GM10248 (cell line): ENCODE measurements at places on chromosomes 13 and 19.
A peak's percentile ranks its signal among the peaks of the same experiment; 100 is the strongest.

DNA sequence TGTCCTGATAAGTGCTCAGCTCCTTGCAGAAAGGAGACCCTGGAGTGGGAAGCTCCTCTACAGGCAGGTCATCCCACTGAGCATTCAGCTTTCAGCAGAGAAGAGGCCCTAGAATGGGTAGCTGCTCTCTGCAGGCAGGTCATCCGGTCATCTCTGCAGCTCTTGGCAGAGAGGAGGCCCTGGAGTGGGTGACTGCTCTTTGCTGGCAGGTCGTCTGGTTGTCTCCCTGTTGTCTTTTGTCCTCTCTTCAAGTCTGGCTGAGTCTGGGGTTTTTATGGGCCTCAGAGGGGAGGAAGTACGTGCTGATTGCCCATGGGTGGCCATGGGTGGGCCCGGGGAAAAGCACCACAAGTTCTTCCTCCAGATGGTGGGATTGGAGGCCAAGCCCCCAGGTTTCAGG is 250.3 kb upstream of the EDNRB start:
- DNase-seq: no peak

GRCh38 chr13:112802802-112803195 is 113.0 kb downstream of the ATP11A start:
- no peak for DNase-seq

- DNase-seq: no peak
Observed at GRCh38 chr13:108656742-108657141, 27.3 kb downstream of the MYO16 start.

- no peak for DNase-seq
Observed at GRCh38 chr13:112752711-112753541, 63.1 kb downstream of the ATP11A start.

GRCh38 chr19:27647423-27647822 is 1565.5 kb downstream of the UQCRFS1 start:
- no peak for DNase-seq

GRCh38 chr19:322616-323015 is 22.0 kb downstream of the MIER2 start:
- no peak for DNase-seq

- no peak for DNase-seq
Observed at GRCh38 chr13:112012016-112012704, 54.8 kb upstream of the SOX1 start.

- peak; percentile 97 for DNase-seq
Observed at GRCh38 chr19:41353466-41354342, at the start of gene TGFB1. TSS of gene TGFB1 (minus strand) at chr19:41353922. CDS start at chr19:41353044, 878 bp downstream.

- peak; percentile 18 for DNase-seq
Observed at GRCh38 chr19:49390131-49390928, 2.3 kb downstream of the KASH5 start.

DNA sequence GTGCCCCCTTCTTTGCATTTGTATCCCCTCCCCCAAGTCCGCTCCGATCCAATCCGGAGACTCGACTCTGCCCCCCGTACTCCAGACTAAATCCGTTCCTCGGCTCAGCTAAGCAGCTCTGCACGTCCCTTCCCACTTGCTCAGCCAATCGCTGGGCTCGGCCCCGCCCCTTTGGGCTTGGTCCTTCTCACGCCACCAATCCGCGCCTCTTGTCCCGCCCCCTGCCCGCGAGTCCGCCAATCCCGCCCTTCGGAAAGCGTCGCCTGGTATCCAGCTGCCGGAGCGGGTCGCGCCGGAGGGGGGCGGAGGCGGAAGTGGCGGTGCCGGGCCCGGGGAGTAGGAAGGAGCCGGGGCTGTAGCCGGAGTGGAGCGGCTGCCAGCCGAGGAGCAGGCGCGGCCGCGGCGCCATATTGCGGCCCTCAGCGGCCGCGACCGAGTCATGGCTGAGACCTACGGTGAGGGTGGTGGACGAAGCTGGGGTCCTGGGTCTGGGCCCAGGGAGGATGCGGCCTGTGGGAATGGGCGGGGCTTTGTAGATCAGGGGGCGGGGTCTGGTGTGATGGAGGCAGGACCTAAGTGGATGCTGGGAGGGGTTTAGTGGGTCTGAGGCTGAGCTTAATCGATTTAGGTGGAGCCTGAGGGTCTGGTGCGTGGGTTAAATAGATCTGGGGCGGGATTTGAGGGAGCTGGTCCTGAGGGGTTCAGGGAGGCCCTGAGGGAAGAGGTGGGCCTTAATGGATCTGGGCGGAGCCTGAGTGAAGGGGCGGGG is at the start of gene RAB4B:
TSS of gene RAB4B (plus strand) at position 311 of the 769 bp plus-strand sequence. CDS start at position 440, 129 bp downstream.
- DNase-seq: peak; percentile 95

DNA sequence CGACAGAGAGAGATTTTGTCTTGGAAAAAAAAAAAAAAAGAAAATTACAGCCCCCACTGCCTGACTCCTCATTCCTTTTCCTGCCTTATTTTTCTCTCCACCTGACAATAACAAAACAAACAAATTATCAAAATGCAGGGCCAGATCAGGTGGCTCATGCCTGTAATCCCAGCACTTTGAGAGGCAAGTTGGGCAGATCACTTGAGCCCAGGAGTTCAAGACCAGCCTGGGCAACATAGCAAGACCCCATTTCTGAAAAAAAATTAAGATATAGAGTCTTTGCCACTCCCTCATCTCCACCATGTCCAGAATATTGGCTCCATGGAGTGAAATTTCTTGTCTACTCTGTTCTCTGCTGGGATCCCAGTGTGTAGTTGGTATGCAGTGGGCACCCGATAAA is 7.2 kb downstream of the CERS4 start:
- no peak for DNase-seq

DNA sequence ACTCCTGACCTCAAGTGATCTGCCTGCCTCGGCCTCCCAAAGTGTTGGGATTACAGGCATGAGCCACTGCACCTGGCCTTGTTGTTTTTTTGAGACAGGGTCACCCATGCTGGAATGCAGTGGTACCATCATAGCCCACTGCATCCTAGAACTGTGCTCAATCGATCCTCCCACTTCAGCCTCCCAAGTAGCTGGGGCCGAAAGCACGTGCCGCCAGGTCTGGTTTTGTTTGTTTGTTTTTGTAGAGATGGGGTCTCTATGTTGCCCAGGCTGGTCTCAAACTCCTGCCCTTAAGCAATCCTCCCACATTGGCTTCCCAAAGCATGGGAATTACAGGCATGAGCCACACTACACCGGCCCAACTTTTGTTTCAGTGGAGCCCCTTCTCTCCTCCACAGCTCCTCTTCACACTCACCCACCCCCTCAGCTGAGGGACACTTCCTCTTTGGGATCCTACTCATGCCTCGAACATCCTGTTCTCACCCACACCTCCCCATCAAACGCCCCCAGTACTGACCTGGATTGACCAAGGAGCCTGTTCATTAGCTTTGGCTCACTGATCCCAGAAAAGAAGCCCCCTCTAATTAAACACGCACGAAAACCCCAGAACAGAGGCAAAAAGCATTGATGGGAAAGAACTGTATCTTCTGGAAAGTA is 12.8 kb upstream of the CERS4 start:
- no peak for DNase-seq

DNA sequence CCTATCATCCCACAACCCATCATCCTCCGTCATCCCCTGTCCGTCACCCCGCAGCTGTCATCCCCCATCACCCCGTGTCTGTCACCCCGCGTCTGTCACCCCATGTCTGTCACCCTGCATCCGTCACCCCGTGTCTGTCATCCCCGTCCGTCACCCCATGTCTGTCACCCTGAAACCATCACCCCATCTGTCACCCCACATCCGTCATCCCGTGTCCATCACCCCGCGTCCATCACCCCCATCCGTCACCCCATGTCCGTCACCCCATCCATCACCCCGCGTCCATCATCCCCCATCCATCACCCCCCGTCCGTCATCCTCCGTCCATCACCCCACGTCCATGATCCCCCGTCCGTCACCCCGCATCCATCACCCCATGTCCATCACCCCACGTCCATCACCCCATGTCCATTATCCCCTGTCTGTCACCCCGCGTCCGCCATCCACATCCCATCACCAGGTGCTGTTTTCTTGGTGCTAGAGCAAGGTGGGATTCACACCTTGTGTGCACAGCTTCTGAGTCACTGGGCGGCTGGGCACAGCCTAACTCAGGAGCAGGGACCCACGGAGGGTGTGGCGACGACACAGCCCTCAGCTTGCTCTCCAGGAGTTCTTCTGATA is 24.2 kb downstream of the RASA3 start:
- DNase-seq: no peak

DNA sequence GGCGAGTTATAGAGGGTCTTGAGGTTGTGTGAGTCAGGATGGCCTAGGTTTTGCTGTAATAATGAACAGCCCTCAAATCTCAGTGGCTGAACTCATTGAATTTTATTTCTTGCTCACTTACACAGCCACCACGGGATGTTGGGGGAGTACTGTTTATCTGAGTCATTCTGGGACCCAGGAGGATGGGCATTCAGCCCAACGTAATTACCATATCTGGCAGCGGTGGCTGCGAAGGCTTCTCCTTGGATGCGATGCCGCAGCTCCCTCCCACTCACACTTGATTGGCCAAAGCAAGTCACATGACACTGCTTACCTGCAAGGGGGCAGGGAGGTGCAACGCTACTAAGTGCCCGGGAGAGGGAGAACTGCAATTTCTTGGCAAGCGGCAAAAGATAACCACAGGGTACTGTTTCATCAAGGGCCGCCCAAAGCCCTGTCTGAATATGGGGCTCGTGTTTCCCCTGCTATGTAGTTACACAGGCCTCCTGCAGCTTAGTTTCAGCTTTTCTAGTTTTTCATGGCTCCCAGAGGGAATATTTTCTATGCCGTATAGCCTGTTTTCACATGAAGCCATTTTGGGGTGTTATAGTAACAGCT is 19.9 kb downstream of the ZSWIM9 start:
- DNase-seq: peak; percentile 66
